ENCODE measurements at places on chromosomes 4 and X.

DNA sequence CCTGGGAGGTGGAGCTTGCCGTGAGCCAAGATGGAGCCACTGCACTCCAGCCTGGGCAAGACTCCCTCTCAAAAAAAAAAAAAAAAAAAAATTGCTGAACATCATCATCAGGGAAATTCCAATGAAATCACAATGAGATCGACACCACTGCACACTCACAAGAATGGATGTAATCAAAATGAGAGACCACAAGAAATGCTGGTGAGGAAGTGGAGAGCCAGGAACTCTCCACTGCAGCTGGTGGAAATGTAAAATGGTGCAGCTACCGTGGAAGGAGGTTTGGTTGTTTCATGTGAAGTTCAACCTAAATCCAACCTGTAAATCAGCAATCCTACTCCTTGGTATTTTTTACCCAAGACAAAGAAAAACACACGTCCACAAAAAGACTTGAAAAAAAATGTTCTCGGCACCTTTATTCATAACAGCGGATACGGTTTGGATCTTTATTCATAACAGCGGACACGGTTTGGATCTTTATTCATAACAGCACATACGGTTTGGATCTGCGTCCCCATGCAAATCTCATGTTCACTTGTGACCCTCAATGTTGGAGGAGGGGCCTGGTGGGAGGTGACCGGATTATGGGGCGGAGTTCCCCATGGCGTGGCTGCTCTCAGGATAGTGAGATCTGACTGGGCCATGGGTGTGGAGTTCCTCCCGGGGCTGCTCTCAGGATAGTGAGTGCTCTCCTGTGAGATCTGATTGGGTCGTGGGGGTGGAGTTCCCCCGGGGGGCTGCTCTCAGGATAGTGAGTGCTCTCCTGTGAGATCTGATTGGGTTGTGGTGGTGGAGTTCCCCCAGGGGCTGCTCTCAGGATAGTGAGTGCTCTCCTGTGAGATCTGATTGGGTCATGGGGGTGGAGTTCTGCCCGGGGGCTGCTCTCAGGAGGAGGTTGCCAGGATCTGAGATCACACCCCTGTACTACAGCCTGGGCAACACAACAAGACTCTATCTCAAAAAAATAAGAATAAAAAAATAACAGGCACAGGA, 7.7 kb downstream of the GAK start:
- DNase-seq, result no peak

DNA sequence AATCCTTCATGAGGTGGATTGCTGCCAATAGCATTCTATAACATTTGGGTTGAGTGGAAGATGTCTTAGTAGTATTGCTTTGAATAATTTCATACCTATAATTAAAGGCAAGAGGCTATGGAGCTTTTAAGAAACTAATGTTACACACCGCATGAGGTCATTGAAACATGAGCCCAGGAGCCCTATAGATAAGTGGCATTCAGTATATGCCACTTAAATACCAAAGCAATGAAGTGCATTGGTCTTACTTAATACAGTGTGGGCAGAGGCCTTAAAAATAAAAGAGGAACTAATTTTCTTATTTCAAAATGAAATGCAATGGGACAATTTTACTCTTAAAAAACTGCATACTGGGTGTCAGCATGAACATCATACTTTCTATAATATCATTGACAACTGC, 47.5 kb downstream of the SPATA18 start:
- DNase-seq, result no peak

DNA sequence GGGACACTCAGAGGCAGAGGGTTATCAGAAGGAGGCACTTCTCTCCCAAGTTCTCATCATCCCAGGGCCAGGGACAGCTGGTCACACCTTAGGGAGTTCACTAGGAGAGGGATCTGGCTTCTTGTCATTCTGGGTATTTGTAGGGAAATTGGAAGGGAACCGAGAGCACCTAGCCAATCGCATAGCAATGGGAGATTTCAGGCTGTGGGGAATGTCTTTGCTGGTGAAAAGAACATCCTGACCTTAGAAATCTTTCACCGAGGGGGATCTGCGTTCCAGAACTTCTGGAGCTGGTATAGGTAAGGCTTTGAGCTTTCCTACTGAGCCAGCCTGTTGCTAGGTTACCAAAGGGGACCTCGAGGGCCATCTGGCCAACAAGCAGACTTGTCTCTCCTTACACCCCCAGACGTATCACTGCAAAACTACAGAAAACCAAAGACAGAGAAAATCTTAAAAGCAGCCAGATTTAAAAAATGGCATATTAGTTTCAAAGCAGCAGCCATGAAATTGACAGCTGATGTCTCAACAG, 6.8 kb downstream of the HTT-AS start:
- DNase-seq, result no peak

- no peak for DNase-seq
Measured at GRCh38 chr4:84258905-84259830, 239.9 kb downstream of the NKX6-1 start.

GRCh38 chr4:123825596-123826291, 429.1 kb downstream of the SPRY1 start:
- no peak for DNase-seq

DNA sequence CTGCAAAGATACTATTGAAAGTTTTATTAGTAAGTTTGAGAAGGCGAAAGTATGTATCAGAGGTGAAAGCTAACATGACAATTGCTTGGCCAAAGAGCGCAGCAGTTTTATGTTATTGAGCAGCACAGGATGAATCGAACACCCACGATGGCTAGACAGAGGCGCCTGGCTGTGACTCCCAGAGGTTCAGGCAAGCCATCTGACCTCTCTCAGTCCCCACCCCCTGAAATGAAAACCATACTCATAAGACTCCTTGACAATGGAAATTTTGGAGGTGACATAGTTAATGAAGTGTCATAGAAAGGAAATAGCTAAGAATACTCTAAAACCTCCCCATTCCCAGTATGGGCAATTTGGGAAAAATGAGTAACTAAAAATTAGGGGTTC, 70.6 kb downstream of the MGST2 start:
- DNase-seq, result no peak

DNA sequence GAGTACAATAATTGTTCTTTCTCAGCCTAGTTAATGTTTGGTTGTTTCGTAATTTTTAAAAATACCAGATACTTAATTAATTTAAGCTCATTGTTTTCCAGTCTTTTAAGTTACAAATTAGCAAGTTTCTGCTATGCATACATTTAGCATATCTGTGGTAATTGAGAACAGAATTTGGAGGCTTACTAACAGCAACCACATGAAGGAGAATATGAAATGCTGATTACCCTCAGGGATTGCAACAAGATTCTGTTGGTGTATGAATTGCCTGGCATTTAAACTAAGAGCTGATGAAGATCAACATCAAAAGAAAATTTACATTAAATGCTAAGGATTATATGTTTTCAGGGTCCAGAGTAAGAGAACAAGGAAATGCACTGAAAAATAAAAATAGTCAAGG, 580.0 kb upstream of the INTU start:
- DNase-seq, result no peak

GRCh38 chr4:38681281-38681991, 17.4 kb downstream of the KLF3 start:
- no peak for DNase-seq

GRCh38 chr4:11014199-11014598, 329.6 kb upstream of the CLNK start:
- DNase-seq, result no peak

DNA sequence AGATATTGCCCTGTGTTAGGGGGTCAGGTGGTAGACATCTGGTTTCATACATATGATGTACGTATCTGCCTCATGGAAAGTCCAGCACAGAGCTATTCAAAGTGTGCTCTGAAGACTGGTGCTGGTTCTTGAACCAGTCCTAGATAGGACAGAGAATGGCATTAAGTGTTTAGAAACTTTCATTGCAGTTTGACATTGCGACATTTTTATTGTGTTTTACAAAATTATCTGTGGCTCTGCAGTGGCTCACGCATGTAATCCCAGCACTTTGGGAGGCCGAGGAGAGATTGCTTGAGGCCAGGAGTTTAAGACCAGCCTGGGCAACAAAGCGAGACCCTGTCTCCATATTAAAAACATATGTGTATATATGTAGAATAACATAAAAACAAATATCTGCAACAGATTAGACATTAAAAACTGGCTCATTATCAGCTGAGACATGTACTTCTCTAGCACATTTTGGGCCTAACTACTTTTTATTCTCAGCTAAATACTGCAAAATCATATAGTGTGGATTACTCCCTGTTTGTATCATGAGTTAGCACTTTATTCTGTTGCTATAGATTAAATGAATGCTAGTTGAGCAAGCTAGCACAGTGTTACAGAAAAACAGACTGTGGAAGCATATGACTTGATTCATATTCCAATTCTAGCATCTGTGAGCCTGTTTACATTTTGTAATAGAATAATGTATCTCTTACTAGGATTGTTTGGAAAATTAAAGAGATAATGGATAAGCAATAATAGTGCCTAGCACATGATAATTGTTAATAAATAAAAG, 57.1 kb downstream of the USP9X start:
- no peak for DNase-seq

DNA sequence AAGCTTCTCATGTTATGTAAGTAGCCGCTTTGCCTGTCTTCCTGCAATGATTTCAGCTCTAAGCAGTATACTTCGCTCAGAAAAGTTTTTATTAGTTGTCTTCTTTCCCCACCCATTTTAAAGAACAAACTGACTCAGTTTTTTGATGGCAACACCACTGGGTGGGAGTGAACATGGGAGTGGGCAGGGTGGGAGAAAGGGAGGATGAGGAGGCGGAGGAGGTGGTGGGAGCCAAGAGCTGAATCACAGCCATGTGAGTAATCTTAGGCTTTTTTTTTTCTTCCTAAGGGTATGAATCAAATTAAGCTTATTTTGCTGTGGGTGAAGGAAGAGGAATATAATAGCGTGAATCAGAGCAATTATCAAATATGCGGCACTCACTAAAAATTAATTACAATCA, 574.3 kb upstream of the DIPK2B start:
- peak; percentile 33 for DNase-seq

DNA sequence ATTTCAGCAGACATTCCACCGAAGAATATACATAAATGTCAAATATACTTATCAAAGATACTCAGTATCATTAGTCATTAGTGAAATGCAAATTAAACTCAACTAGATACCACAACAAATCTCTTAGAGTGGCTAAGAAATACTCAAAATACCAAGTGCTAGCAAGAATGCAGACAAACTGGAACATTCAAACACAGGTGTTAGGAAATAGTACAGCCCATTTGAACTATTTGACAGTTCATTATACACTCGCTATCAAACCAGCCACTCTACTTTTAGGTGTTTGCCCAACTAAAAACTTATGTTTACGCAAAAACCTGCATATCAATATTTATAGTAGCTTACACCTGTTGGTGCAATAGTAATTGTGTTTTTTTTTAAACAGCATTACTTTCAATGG, 8.8 kb downstream of the ADAM29 start:
- no peak for DNase-seq

DNA sequence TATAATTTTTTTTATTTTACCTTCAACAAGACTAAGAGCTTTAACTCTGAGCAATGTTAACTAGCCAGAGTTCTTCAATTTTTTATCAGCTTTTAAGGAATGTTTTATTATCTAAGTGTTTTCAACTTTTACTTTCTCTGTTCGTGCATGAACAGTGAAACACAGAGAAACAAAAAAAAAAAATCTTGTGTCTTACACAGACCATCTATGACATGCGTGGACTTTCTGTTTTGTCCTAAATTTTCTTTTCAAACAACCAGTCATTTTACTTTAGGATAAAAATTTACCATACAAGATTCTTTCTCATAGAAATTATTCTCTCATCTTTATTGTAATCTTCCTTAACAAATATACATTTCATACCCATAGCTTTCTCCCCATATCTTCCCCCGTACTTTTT, 731.9 kb upstream of the PCDH10 start:
- DNase-seq, result no peak

DNA sequence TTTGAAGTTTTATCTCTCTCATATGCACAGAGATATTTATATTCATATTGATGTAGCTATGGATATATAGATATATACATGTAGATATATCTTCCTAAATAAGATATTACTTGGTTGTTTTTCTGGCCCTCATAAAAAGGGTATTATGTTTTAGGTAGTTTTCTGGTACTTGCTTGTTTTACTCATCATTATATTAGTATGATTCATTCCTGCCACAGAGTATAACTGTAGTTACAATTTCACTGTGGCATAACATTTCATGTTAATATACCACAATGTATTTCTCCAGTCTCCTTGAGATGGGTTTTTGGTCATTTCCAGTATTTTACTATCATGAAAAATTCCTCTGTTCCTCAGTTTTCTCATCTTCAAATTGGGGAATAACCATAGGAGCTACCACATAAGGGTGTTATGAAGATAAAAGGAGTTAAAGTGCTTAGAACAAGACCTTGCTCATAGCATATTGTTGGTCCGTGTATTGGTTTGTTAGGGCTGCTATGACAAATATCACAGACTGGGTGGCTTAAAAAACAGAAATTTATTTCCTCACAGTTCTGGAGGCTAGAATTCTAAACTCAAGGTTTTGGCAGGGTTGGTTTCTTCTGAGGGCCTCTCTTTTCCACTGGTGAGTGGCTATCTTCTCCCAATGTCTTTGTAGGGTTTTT, 129.7 kb downstream of the TMEM164 start:
- DNase-seq, result no peak

DNA sequence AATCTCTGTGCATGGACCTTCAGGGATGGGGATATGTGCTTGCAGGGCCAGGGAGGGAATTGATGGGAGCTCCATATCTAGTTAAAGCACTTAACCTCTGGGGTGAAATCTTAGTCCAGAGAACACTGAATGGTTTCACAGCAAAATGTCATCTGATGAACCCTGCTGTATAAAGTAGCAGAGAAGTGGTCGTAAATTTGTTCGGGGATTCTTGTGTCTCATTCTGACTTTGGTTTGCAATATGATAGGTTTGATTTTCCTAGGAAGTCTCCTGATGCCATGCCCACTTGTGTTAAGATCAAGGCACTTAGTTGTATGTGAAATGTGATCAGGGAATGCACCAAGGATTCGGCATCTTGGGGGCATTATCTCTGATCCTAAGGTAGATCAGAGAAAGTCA, 96.9 kb downstream of the NHS start:
- no peak for DNase-seq

DNA sequence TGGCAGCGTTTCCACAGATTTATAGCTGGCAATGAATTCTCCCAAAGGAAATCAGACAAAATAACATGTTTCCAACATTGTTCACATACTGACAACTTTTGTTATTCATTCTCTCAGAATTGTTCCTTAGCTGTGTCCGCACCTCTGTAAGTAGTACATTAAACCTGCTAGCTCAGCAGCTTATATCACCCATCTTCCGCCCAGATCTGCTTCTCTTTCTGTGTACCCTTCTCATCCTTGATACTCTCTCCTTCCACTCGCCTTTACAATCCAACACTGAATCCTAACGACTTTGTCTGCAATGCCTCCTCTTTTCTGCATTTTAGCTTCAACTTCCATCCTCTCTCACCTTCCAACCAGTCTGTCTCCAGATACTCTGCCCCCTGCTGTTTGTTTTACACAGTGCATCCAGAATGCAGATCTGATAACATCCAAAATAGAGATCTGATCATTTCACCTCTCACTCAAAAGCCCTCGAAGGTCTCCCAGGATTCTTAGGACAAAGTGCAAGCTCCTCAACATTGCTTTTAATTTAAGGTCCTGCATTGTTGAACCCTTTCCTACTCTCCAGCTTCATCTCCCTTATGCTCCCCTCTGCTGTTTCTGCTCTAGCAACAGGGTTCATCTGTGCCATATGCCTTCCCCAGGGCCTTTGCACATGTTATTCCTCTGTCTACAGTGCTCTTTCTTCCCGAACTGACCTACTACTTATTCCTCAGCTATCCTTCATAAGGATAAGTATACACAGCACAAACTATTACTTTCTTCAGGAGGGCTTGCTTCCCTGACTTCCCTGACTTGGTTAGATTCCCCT, 67.3 kb upstream of the VBP1 start:
- peak; percentile 22 for DNase-seq
